ENCODE measurements at places on chromosomes 16 and 17.

GRCh38 chr16:30889721-30890120 is 4.2 kb downstream of the BCL7C start:
- DNase-seq, result no peak

- peak; percentile 5 for DNase-seq
Measured at GRCh38 chr16:31354394-31355291, at the start of gene ITGAX. ITGAX (plus strand) TSS chr16:31355176; CDS start chr16:31355255, 79 bp downstream.

- DNase-seq, result no peak
Measured at GRCh38 chr16:11637320-11637719, 30.9 kb upstream of the SNN start.

DNA sequence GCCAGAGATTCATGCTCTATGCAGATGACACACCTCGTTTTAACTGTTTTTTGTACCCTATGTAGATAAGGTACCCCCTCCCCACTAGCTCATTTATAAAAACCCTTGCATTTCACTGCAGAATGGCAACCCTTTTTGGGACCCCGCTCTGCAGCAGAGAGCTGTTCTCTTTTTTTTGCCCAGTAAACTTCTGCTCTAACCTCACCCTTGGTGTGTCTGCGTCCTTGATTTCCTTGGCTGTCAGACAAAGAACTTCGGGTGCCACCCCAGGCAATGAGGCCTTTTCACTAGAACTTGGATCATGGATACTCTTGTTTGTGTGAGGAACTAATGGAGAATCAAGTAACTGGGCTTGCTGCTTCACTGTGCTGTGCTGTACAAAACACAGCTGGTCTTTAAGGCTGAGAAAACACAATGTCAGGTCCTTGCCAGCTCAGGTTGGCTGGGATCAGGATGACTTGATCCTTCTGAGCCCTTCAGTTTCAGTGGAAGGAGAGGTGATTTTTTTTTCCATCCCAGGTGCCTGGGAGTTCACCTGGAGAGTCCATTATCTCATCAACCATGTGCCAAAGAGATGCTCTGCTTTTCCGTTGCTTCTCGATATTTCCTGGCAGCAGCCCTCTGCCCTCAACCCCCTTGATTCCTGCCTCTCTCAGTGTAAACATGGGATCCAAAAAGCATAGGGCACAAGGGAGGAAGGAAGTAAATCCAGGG is 133.2 kb upstream of the FAM20A start:
- no peak for DNase-seq

GRCh38 chr16:70395345-70395901 is 43.5 kb downstream of the ST3GAL2 start:
- DNase-seq, result peak; percentile 48

GRCh38 chr16:85055493-85056210 is 28.1 kb downstream of the KIAA0513 start:
- DNase-seq, result no peak

- DNase-seq, result no peak
Measured at GRCh38 chr17:67606896-67607604, 110.7 kb upstream of the NOL11 start.

GRCh38 chr17:8847891-8848290 is 19.6 kb downstream of the PIK3R6 start:
- no peak for DNase-seq

DNA sequence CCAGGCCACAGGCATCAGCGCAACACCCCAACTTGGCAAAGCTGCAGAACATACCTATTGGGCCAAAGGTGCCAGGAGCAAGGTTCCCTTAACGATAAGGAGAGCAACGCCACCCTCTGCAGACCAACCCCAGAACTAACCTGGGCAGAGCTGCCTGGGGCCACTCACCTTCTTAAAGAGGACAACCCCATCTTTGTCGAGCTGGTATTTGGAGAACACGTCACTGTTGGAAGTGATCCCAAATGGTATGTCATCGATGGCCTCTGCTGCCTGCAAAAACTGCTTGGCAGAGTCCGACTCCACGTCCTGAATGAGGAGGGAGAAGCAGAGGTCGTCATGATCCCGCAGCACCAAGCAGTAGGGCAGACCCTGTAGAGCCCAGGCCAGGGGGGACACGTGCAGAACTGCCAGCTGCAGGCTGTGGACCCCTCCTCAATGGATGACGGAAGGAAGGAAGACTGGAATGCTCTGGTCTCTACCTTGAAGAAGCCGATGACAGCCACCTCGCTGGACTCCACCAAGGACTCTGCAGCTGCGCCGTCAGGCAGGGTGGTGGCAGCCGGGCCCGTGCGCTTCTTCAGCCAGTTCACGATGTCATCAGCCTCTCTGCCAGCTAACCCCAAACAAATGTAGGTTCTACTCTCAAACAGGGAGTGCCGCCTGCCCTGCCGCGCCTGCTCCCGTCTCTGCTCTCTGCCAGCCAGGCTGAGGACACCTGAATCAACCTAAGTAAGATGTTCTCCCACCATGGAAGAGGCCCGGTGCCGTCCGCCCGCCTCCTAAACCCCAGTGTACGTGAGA is 5.2 kb downstream of the P4HB start:
- DNase-seq, result no peak

- DNase-seq, result no peak
Measured at GRCh38 chr17:66712453-66712852, 122.5 kb upstream of the CACNG5 start.

DNA sequence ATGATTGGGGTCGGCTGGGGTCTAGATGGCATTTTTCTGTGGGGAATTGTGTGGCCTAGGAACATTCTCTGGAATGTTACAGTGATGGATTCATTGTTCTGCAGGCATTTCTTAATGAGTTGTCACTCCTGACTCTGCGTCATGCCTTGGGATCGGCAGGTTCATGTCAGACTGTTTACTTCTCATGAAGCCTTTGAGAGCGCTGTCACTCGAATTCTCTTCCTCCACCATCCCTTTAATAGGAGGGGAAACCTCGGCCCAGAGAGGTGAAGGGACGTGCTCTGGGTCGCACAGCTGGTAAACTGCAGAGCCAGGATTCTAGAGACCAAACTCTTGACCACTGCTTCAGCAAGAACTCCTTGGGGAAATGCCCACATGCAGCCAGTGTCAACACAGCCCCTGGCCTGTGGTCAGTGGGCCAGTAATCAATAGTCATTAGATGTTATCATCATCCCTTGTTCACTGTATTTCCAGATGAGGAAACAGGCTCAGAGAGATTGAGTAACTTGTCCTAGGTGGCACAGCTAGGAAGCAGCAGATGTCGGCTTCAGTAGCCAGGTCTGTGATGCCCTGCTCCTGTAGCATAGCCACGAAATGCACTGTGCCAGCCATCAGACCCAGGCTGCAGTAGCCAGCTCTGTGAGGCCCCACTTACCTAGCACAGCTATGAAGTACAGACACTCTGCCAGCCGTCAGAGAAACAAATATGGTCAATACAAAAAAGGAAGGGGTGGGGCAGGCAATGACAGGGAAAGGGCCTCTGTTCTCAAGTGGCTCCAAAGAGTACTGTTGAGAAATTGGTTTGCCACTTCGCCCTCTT is 259.0 kb downstream of the CPPED1 start:
- DNase-seq, result no peak

DNA sequence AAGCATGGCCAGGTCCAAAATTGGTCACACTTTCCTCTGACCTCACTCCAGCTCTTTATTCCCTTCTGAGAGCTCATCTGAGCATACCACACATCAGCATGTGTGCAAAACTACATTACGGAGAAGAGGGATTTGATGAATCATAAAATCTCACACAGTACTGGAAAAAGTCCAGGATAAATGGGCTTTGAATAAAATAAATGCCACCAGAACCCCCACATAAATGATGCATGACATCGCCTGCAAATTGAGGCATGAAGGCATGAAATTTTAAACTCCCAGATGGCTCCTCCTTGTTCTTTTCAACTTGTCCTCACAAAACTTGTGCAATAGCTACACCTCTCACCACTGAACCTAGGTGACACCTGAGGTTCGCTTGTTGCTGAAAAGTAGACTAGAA is 439.5 kb downstream of the CA10 start:
- no peak for DNase-seq

- DNase-seq, result no peak
Measured at GRCh38 chr16:4204521-4204920, 37.4 kb downstream of the SRL start.

- DNase-seq, result no peak
Measured at GRCh38 chr16:11684231-11685025, 16.2 kb downstream of the SNN start.
